ENCODE measurements at places on chromosomes 11 and 22. TPM values are rescaled to one million over a fixed set of nuclear protein-coding genes. Genes with fewer than 3 reads are reported as not detected.
A peak's percentile ranks its signal among the peaks of the same experiment; 100 is the strongest.

GRCh38 chr11:61571869-61572268, 9.0 kb downstream of the SYT7 start:
- no peak for DNase-seq
- H3K36me3 ChIP-seq: no peaks in the 10 kb centered on the region
- H3K27ac ChIP-seq: no peak overlapping the region

SNU13 gene
- total RNA-seq: 178 TPM

DNA sequence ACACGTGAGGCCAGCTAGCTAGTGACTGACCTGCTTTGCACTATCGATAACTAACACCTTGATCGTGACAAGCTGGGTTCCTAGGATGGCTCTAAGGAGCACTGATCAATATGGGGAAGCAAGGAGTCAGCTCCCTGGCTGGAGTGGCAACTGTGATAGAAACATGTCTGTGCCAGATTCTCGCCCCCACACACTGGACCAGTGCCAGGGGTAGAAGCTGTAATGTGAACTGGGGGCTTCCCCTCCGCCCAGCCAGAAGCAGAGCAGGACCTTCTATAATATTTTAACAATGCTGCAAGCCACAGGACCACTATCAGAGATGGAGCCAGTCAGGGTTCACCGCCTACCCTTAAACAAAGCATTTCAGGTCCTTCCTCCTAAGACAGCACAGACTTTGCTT, 96.5 kb downstream of the DSCAML1 start:
- H3K27me3 ChIP-seq: peaks cover 6% of the 10 kb centered on the region
- no peak for DNase-seq
- peaks cover 9% of the 10 kb centered on the region for H3K4me1 ChIP-seq
- no peaks in the 10 kb centered on the region for H3K36me3 ChIP-seq
- no peak overlapping the region for H3K27ac ChIP-seq

DNA sequence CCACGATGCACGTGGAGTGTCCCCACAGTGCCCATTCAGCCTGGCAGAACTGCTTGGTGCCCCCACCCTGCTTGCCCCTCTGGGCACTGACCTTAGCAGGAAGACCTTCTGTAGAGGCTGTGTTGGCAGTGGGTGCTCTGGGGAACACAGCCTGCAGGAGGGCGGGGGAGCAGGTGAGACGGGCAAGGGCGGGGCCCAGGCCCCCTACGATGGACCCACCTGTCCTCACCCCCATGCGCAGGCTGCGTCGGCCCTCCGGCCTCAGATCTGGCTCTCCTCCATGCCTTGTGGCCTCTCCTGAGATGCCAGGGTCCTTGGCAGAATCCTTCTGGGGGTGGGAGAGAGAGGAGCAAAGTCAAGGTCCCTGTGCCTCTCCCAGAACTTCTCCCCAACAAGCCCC, 10.9 kb downstream of the CDC42BPG start:
- no peak for DNase-seq
- no peak overlapping the region for H3K27ac ChIP-seq
- peaks cover 6% of the 10 kb centered on the region for H3K4me1 ChIP-seq

- H3K27me3 ChIP-seq: no peaks in the 10 kb centered on the region
- peaks cover 63% of the 10 kb centered on the region for H3K4me1 ChIP-seq
- peak within 1 kb of the TSS; percentile 94 for H3K27ac ChIP-seq
These were observed at the start of gene PYGM for GRCh38 chr11:64759722-64760719. Gene PYGM, minus strand, starts transcription at chr11:64759974. Its CDS starts 76 bp downstream, at chr11:64759898.

DNA sequence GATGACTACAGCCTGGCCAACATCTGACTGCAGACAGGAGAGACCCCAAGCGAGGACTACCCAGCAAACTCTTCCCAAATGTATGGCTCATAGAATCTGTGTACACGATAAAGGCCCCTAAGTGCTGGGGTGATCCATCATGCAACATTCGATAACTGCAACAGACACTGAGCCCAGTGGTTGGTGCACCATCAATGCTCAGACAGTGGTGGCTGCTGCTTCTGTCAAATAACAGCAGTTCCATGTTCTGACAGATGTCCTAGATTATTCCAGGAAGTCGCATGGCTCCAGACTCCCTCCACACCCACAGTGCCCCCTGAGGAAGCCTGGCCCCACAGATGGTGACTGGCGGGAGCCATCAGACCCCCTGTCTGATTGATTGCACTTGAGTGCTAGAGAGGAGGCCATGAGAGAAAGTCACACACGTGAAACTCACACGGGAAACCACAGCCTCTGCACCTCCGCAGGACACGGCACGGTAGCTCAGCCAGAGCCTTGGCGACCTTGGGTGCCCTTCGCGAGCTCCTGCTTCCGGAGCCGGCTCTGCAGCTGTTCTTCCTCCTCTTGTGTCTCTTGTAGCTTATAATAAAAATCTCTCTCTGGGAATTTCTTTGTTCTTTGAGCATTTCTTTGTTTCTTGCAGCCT, 1155.9 kb downstream of the TBC1D22A start:
- peak overlapping the region; percentile 61 for H3K27ac ChIP-seq
- no peaks in the 10 kb centered on the region for H3K27me3 ChIP-seq
- DNase-seq: peak; percentile 49
- H3K4me3 ChIP-seq: no peak overlapping the region

GRCh38 chr22:25053153-25053805, 100.8 kb downstream of the KIAA1671 start:
- H3K36me3 ChIP-seq: peaks cover 24% of the 10 kb centered on the region
- no peak overlapping the region for H3K27ac ChIP-seq
- H3K4me1 ChIP-seq: peaks cover 24% of the 10 kb centered on the region
- H3K27me3 ChIP-seq: no peaks in the 10 kb centered on the region
- H3K4me3 ChIP-seq: no peak overlapping the region

HPX gene
- total RNA-seq: not detected

GRCh38 chr22:40651563-40652501, 15.3 kb upstream of the MRTFA start:
- peak overlapping the region; percentile 75 for H3K4me3 ChIP-seq
- no peaks in the 10 kb centered on the region for H3K27me3 ChIP-seq
- DNase-seq: peak; percentile 69
- peaks cover 27% of the 10 kb centered on the region for H3K4me1 ChIP-seq
- no peaks in the 10 kb centered on the region for H3K36me3 ChIP-seq
- peak overlapping the region; percentile 83 for H3K27ac ChIP-seq

DNA sequence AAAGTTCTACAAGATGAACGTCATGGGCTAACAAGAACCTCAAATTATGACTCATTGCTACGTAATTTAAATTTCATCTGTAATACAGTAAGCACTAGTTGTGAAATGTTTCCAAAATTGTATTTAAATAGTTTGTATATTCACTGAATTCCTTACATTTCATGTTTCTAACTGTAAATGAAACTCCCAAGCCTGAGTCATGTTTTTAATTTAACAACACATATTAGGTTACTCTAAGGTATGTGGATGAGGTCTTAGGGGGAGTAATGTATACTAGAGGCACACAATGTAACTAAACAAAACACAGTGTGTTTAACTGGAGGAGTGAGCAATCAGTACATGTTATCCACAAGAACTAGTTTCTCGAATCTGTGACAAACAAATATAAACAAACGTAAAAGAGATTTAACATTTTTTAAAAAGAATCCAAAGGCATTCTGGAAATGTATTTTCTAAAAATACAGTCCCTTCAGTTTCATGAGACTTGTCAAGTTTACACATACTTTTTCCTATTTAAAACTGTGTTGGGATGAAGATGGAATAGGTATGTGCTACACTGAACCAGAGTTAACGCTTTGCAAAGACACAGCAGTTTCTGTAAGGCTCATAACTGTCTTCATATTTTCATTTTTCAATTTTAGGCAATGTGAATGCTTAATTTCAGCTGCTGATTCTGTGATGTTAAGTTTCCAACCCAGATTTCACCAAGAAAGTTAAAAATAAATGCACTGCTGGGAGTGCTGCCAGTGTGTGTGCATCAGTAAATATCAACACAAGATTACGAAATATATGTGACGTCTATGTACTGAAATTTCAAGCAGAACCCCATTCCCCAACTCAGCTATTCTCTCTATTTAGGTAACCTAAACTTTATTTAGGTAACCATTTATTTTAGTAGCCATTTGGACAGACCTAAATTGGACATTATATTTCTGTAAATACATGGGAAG, 52.6 kb downstream of the PITPNB start:
- H3K27ac ChIP-seq: no peak overlapping the region
- DNase-seq: no peak
- peaks cover 34% of the 10 kb centered on the region for H3K36me3 ChIP-seq

DNA sequence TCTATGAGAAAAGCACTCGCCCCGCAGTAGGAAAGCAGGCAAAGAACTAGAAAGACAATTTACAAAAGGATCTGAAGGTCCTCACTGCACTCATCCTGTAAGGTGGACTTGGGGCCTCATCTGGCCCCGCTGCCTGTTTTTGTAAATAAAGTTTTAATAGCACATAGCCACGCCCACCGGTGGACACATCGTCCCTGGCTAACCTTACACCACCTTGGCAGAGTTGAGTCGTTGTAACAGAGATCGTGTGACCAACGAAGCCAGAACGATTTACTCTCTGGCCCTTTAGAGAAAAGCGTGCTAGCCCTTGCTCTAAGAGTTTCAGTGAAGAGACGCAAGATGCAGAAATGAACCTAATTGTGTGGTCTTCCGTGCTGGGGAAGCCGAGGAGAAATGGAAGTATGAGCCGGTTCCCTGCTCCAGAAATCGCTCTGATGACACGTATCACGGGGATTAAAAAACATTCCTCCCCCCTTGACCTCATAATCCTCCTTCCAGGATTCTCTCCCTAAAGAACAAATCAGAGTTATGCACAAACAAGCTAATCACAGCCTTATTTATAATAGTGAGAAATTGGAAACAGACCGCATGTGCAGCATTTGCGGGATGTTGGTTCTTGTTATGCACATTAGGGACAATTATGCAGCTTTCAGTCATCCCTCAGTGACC, 80.1 kb downstream of the CDKN1C start:
- no peak overlapping the region for H3K4me3 ChIP-seq
- H3K4me1 ChIP-seq: peaks cover 9% of the 10 kb centered on the region
- H3K27ac ChIP-seq: no peak overlapping the region

P2RY6 gene
- total RNA-seq: not detected

MRGPRG gene
- not detected for total RNA-seq

DRG1 gene
- total RNA-seq: 81.0 TPM

HEPHL1 gene
- total RNA-seq: not detected

DNA sequence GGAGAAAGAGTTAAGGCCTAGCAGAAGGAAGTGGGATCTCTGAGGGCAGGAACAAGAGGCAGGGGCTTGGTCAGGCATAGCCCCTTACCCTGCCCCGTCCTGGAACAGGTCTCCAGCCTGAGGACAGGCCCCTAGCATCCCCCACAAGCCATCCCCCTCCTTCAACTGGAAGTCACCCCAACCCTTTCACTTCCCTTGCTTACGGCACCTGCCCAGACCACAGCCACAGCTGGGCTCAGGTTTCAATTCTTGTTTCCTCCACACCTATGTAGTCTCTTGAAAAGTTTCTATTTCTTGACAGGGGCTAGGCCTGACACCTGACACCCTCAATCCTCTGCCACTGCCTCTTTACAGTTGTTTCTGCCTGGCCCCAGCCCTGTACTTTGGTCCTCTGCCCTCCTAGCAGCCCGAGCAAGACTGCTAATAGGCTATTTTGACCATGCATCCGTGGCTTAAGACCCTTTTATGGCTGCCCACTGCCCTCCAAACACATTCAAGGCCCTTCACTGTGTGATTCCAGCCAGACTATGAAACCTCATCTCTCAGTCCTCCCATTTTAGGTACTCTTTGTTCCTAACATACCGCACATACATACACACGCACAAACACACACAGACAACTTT, 10.9 kb upstream of the FCHSD2 start:
- no peaks in the 10 kb centered on the region for H3K27me3 ChIP-seq
- peak; percentile 76 for DNase-seq
- peak overlapping the region; percentile 95 for H3K27ac ChIP-seq
- H3K4me1 ChIP-seq: peaks cover 86% of the 10 kb centered on the region
- peaks cover 14% of the 10 kb centered on the region for H3K36me3 ChIP-seq

ZDHHC8 gene
- 57.9 TPM for total RNA-seq

HDAC10 gene
- total RNA-seq: 93.6 TPM

SCN4B gene
- total RNA-seq: not detected

C22orf31 gene
- not detected for total RNA-seq

- H3K4me3 ChIP-seq: no peak overlapping the region
- no peak overlapping the region for H3K27ac ChIP-seq
- H3K27me3 ChIP-seq: peaks cover 12% of the 10 kb centered on the region
- H3K36me3 ChIP-seq: no peaks in the 10 kb centered on the region
These were observed 586 bp downstream of the OR56A5 start for GRCh38 chr11:5967708-5968107.

DNA sequence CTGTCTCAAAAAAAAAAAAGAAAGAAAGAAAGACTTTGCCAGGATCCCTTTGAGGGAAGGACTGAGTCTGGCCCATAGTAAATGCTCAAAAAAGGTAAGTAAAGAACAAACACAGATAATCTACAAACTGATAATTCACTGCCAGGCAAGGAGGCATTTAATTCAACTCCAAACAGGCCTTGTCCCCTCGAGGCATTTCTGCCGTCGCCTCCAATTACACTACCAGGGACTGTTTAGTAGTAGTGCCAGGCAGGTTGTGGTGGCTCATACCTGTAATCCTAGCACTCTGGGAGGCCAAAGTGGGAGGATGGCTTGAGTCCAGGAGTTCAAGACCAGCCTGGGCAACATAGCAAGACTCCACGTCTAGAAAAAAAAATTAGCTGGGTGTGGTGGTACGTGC, 43.7 kb downstream of the PC start:
- no peaks in the 10 kb centered on the region for H3K27me3 ChIP-seq
- no peaks in the 10 kb centered on the region for H3K4me1 ChIP-seq
- H3K27ac ChIP-seq: no peak overlapping the region
- H3K4me3 ChIP-seq: no peak overlapping the region
- H3K36me3 ChIP-seq: no peaks in the 10 kb centered on the region
- DNase-seq: no peak

DNA sequence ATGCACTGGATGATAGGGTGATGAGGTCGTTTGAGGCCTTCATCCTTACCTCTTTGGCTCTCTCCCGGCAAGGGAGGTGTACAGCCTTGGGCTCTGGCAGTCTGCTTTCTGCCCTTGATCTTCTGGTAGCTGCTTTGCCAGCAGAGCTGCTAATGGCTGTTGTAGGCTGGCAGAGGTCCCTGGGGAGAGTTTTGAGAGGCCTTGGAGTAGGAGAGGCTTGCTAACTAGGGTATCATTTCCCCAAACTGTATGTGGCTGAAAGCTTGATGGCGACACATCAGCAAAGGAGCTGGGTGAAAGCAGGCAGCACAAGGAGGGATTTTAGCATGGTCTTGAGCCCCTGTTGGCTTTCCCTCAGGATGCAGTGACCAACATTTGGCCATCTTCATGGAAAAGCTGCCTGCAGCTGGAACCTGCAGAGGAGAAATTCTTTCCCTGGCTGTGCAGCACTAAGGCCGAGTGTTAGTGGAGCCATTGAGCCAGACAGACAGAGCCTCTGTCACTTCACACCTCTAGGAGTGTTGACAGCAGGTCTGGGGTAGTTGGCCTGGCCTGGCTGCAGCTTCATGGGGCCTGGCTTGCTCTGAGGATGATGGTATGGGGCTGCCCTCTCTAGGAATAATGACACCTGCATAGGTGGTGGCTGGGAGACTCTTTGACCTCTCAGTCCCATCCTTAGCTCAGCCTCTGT, 3.5 kb upstream of the AMPD3 start:
- peaks cover 4% of the 10 kb centered on the region for H3K36me3 ChIP-seq
- DNase-seq: no peak
- H3K27me3 ChIP-seq: peaks cover 11% of the 10 kb centered on the region
- peak overlapping the region; percentile 90 for H3K27ac ChIP-seq

KCNJ5 gene
- total RNA-seq: not detected

GSTP1 gene
- 194 TPM for total RNA-seq

- no peak overlapping the region for H3K4me3 ChIP-seq
- no peaks in the 10 kb centered on the region for H3K36me3 ChIP-seq
- DNase-seq: no peak
- H3K4me1 ChIP-seq: no peaks in the 10 kb centered on the region
- peaks cover 14% of the 10 kb centered on the region for H3K27me3 ChIP-seq
These were observed 6.5 kb upstream of the CSTPP1 start for GRCh38 chr11:46930089-46930488.
